Endothelial cell (in vitro differentiated cells): ENCODE measurements at places on chromosomes 12 and 14.

DNA sequence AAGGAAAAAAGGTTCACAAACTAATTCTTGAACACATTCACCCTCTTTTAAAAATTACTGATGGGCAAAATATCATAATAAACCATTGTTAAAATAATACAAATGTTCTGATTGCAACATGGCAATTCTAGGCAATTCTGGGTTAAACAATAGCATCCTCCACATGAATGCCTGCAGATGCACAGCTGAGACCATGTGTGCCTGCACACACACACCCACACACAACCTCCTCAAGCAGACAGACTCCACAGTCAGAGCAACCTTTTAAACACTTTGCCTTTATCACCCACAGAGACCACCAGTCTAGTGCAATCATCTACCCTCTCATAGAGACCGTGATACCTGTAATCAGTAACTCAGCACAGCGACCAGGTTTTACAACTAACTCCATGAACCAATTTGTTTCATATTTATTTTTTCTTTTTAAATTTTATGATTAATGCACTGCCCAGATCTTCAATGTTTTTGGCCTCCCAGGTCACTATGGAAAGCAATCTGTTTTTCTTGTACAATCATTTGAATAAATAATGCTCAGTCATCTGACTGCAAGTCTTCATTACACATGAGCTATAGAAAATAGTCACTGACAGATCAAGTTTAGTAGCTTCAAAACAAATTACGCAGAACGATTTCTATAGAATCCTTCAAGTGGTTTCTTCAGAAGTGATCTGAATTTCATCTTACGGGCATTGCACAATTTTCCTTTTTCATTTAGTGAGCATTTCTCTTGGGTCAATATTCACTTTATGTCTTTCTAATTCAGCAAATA is 105.8 kb downstream of the PRKD1 start:
- H3K36me3 ChIP-seq = no peaks in the 10 kb centered on the region
- peaks cover 2% of the 10 kb centered on the region for H3K27me3 ChIP-seq
- no peak overlapping the region for H3K4me3 ChIP-seq

- H3K4me3 ChIP-seq = no peak overlapping the region
- H3K36me3 ChIP-seq = peaks cover 5% of the 10 kb centered on the region
- peaks cover 5% of the 10 kb centered on the region for H3K27me3 ChIP-seq
- no peaks in the 10 kb centered on the region for H3K4me1 ChIP-seq
Observed at GRCh38 chr12:5565933-5566599, 134.2 kb downstream of the NTF3 start.

DNA sequence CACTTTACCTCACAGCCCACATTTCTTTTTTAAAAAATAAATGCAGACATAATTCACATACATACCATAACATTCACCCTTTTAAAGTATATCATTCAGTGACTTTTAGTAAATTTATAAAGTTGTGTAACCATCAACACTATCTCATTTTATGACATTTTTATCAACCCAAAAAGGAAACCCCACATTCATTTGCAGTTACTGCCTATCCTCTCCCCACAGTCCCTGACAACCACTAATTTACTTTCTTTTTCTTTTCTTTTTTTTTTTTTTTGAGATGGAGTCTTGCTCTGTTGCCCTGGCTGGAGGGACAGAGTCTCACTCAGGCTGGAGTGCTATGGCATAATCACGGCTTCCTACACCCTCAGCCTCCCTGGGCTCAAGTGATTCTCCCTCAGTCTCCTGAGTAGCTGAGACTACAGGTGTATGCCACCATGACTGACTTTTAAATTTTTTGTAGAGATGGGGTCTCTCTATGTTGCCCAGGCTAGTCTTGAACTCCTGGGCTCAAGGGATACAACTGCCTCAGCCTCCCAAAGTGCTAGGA is 1.5 kb upstream of the EP400 start:
- peaks cover 6% of the 10 kb centered on the region for H3K4me1 ChIP-seq
- H3K4me3 ChIP-seq = no peak overlapping the region
- H3K27me3 ChIP-seq = no peaks in the 10 kb centered on the region
- DNase-seq = no peak
- H3K27ac ChIP-seq = no peak overlapping the region

DNA sequence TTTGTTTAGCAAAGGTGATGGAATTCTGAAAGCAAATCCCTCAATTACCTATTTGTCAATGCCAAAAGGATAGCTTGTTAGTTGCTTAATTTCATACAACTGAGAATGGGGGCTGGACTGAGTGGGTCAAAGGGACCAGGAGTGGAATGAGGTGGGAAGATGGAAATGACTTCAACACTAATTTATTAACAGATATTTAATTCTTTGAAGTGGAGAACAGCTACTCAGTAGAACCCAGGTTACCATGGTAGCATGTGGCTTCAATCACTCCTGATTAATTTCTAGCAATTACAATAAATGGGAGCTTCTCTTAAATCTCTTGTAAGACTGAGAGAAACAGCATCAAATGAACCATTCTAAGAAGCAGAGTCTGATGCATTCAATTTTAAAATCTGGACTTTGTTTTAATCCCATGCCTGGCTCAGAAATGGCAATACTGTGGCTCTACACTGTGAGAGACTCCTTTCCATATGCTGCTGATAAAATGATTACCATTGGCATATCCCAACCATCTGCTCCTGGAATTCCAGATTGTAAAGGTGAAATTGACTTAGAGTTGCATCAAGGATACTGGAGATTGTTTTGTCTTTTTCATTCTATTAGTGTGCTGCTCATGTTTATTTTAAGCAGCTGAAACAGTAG is 607.8 kb downstream of the SNAPC1 start:
- no peak for DNase-seq
- H3K36me3 ChIP-seq = no peaks in the 10 kb centered on the region
- H3K27me3 ChIP-seq = no peaks in the 10 kb centered on the region
- no peaks in the 10 kb centered on the region for H3K4me1 ChIP-seq

- H3K4me3 ChIP-seq = peak overlapping the region; percentile 91
- peaks cover 22% of the 10 kb centered on the region for H3K4me1 ChIP-seq
- H3K27me3 ChIP-seq = peaks cover 8% of the 10 kb centered on the region
- H3K27ac ChIP-seq = no peak overlapping the region
- no peak for DNase-seq
Observed at GRCh38 chr12:124295431-124296058, 652 bp downstream of the RFLNA start.

- H3K36me3 ChIP-seq = peaks cover 9% of the 10 kb centered on the region
- H3K27ac ChIP-seq = no peak overlapping the region
- peaks cover 17% of the 10 kb centered on the region for H3K27me3 ChIP-seq
Observed at GRCh38 chr14:104935026-104935650, 10.5 kb downstream of the PLD4 start.
